ENCODE measurements at places on chromosomes 11 and 22.

- no peak for DNase-seq
- H3K27me3 ChIP-seq, result no peaks in the 10 kb centered on the region
- no peaks in the 10 kb centered on the region for H3K36me3 ChIP-seq
- H3K27ac ChIP-seq, result no peak overlapping the region
These were observed 1106.8 kb downstream of the BRD1 start for GRCh38 chr22:48720662-48721394.

- no peak for DNase-seq
- H3K4me1 ChIP-seq, result no peaks in the 10 kb centered on the region
- no peak overlapping the region for H3K27ac ChIP-seq
These were observed 566.8 kb upstream of the KIRREL3 start for GRCh38 chr11:127567237-127567932.

GRCh38 chr11:2858995-2859698, 26.4 kb downstream of the CDKN1C start:
- peaks cover 2% of the 10 kb centered on the region for H3K27me3 ChIP-seq
- no peaks in the 10 kb centered on the region for H3K36me3 ChIP-seq
- no peak overlapping the region for H3K27ac ChIP-seq
- DNase-seq, result no peak
- H3K4me3 ChIP-seq, result no peak overlapping the region

DNA sequence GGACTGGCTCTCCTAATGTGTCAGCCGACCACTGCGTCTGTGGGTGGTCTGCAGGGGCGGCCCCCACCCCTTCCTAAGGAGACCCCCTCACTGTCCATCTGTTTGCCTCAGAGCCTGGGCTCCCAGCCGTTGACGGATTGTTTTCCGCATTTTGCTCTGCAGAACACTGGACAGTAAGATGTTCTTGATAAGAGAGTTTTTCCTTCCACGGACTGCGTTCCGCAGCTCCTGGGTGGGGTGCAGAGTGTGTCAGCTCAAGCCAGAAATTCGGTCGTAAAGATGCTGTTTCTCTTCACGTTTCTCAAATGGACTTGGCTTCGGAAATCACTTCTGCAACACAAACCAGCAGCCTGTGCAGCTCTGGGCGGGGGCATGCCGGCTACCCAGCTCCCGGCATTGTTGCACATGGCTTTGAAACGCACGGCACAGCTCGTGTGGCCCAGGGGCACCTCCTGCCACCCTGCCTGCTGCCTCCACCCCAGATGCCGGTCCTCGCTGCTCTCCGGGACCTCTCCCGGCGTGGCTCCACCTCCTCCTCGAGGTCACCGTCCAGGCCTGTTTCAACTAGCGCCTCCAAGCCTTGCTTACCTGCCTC, 2.9 kb upstream of the MRGPRG start:
- H3K27ac ChIP-seq, result no peak overlapping the region
- H3K36me3 ChIP-seq, result no peaks in the 10 kb centered on the region
- no peak for DNase-seq
- H3K27me3 ChIP-seq, result no peaks in the 10 kb centered on the region

DNA sequence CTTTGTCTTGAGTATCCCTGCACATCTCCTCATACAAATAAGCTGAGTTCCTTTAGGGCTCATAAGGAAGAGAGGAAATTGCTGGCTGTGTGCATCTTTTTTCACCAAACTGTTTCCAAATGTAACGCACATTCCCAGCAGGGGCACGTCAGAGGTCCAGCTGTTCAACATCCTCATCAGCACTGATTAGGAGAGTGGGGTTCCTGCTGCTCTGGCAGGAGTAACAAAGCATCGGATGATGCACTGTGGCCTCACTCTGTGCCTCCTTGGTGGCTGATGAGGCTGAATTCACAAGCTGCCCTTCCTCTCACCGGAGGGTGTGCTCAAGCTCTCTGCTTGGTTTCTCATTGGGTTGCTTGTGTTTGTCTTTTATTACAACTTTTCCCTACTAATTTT, 35.5 kb upstream of the SLC25A1 start:
- H3K27ac ChIP-seq, result no peak overlapping the region
- no peak for DNase-seq
- H3K4me3 ChIP-seq, result no peak overlapping the region
- H3K4me1 ChIP-seq, result no peaks in the 10 kb centered on the region
- H3K36me3 ChIP-seq, result no peaks in the 10 kb centered on the region

- DNase-seq, result no peak
- no peaks in the 10 kb centered on the region for H3K27me3 ChIP-seq
- H3K36me3 ChIP-seq, result peaks cover 49% of the 10 kb centered on the region
These were observed 27.0 kb downstream of the SBF1 start for GRCh38 chr22:50447576-50448551.

DNA sequence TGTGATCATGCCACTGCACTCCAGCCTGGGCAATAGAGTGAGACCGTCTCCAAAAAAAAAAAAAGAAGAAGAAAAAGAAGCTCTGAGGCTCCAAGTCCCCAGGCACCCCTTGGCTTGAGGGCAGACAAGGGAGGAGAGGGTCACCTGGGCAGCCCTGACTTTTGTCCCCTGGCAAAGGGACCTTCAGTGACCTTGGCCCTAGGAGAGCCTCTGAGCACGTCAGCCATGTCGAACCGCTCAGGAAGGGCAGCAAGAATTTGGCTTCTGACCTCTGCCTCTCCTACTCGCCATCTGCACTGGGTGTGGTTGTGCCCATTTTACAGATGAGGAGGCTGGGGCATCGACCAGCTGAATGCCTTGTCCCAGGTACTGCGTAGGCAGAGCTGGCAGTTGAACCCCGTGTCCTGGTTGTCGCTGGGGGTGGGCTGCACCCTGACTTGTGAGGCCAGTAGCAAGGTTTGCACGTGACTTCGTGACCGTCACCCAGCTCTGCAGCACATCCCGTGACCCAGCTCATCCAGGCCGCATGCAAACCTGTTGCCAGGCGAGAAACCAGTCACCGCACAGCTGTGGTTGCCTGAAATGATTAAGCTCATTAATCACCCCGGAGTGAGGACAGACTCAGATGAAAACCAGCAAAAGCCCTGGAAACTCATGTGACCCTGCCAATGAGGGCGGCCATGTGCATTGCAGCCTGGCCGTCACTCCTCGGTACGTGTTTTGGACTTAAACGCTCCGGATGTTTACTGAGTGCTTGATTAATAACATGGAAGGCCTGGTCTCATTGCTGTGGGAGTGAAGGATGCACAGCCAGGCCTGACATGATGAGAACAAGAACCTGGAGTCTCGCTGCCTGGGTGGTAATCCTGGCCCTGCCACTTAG, 47.7 kb upstream of the PPP6R3 start:
- H3K4me1 ChIP-seq, result no peaks in the 10 kb centered on the region
- peaks cover 14% of the 10 kb centered on the region for H3K36me3 ChIP-seq
- DNase-seq, result no peak
- H3K27ac ChIP-seq, result no peak overlapping the region

DNA sequence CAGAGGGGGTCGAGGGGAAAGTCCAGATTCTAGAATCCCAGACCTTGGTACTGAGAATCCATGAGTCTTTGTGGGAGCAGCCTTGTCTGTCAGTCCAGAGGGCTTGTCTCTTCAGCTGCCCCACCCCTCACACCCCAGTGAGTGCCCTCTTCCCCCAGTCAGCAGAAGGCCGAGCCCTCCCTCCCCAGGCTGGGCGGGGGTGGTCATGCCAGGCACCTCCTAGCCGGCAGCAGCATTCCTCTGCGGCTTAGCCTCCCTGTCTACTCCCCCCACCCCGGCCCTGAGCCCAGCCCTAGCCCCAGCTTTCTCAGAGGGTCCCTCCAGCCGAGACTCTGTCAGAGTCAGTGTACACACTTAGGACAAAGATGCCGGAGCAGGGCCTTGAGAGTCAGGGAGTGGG, 4.6 kb downstream of the SOX10 start:
- H3K27ac ChIP-seq, result no peak overlapping the region
- H3K4me1 ChIP-seq, result no peaks in the 10 kb centered on the region
- H3K36me3 ChIP-seq, result no peaks in the 10 kb centered on the region
- H3K27me3 ChIP-seq, result no peaks in the 10 kb centered on the region

GRCh38 chr11:113952588-113952987, 22.3 kb upstream of the HTR3A start:
- no peak for DNase-seq
- no peaks in the 10 kb centered on the region for H3K36me3 ChIP-seq
- no peak overlapping the region for H3K4me3 ChIP-seq
- no peaks in the 10 kb centered on the region for H3K27me3 ChIP-seq

DNA sequence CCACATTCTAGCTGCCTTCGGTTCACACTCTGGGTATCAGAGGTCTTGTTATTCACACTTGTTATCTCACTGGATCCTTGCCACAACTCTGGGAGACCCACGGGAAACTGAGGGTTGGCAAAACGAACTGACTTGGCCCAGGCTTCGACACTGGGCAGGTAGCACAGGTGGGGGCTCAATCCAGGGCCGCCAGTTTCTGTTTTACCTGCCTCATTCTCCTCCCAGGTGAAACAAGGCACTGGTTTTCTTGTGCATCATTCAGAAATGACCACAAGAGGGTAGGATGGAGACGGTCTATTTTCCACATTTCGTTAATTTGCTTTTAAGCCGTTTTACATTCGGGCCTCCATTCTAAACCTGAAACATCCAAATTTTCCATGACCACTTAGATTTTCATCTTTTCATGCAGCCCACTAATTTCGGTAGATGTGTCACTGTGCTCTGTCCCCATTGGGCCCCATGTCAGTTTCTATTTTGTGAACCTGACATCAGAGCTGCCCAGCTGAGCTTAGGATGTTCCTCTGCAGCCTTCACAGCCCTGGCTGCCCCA, 108.1 kb downstream of the KIAA1671 start:
- H3K4me1 ChIP-seq, result peaks cover 59% of the 10 kb centered on the region
- H3K36me3 ChIP-seq, result no peaks in the 10 kb centered on the region
- H3K27me3 ChIP-seq, result no peaks in the 10 kb centered on the region
- no peak overlapping the region for H3K27ac ChIP-seq
- H3K4me3 ChIP-seq, result no peak overlapping the region

DNA sequence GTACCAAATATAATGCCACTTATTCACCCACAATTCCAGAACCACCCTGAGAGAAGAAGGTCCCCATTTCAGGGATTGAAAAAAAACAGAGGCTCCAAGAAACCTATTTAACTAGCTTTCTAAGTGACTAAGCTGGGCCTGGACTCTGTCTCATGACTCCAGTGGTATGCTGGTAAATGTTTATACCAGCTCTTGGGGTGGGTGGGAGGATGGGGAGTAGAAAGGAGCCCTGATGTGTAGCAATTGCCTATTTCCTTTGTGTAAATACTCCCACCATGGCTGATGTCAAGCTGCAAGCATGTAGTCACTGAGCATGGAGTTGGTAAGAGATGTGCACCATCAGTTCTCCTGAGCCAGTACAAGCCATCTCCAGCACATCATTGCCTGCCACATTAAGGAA, 2.8 kb downstream of the PRG3 start:
- no peak overlapping the region for H3K4me3 ChIP-seq
- no peak for DNase-seq
- no peaks in the 10 kb centered on the region for H3K36me3 ChIP-seq
- no peaks in the 10 kb centered on the region for H3K4me1 ChIP-seq
- H3K27me3 ChIP-seq, result peaks cover 22% of the 10 kb centered on the region

DNA sequence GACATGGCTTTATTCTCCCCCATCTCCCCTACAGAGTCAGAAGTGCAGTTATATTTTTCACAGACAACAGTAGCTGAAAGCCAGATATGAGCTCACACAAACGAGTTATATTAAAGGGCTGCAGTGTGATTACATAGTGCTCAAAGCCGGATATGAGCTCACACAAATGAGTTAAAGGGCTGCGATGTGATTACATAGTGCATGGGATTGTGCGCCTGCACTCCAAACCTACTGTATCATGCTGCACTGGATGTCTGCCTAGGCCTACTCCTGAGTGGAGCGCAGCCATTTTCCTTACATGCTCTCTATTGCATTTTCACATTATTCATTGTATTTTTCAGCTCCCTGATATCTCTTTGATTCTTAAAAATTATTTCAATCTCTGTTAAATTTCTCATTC, 414.6 kb upstream of the LARGE1 start:
- H3K27ac ChIP-seq, result no peak overlapping the region
- H3K27me3 ChIP-seq, result no peaks in the 10 kb centered on the region
- H3K36me3 ChIP-seq, result no peaks in the 10 kb centered on the region
- DNase-seq, result no peak

- no peak overlapping the region for H3K27ac ChIP-seq
- no peak overlapping the region for H3K4me3 ChIP-seq
- no peaks in the 10 kb centered on the region for H3K4me1 ChIP-seq
- DNase-seq, result no peak
These were observed 25.1 kb downstream of the ARHGEF17 start for GRCh38 chr11:73333173-73333572.

DNA sequence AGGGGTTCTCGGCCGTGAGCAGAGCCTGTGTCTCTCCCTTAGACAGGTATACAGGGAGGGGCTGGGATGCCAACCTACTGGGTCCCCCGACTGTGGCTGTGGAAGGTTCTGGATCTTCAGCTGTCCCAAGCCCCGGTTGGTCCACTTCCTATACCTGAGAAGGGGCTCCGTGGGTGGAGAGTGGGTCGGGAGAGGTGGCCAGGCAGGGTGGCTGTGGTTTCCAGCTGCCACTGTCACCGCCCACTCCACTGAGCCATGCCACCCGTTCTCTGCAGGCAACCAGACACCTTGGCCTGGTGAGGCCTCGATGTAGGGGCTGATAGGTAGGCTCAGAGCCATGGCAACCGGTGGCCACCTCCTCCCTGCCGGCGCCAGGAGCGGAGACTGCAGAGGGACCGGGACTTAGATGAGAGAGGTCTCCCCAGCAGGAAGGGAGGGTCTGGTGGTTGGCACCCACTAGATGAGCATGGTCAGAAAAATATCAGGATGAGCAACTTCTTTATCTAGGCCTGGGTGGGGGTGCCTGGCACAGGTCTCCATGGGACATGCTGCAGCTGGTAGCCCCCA, 53.8 kb downstream of the TRIOBP start:
- H3K36me3 ChIP-seq, result peaks cover 9% of the 10 kb centered on the region
- DNase-seq, result no peak
- no peak overlapping the region for H3K27ac ChIP-seq
- H3K27me3 ChIP-seq, result no peaks in the 10 kb centered on the region
- no peak overlapping the region for H3K4me3 ChIP-seq
- H3K4me1 ChIP-seq, result peaks cover 2% of the 10 kb centered on the region

- no peak overlapping the region for H3K4me3 ChIP-seq
- H3K36me3 ChIP-seq, result no peaks in the 10 kb centered on the region
- no peak overlapping the region for H3K27ac ChIP-seq
- H3K4me1 ChIP-seq, result no peaks in the 10 kb centered on the region
- DNase-seq, result no peak
These were observed 186.0 kb downstream of the CEP164 start for GRCh38 chr11:117513666-117514065.

GRCh38 chr22:40635940-40636379, 559 bp downstream of the MRTFA start:
- H3K4me3 ChIP-seq, result peak overlapping the region; percentile 100
- H3K27ac ChIP-seq, result no peak overlapping the region
- DNase-seq, result no peak
- H3K36me3 ChIP-seq, result no peaks in the 10 kb centered on the region
- peaks cover 22% of the 10 kb centered on the region for H3K4me1 ChIP-seq

- H3K4me3 ChIP-seq, result no peak overlapping the region
- H3K27ac ChIP-seq, result no peak overlapping the region
- no peaks in the 10 kb centered on the region for H3K4me1 ChIP-seq
- H3K36me3 ChIP-seq, result peaks cover 14% of the 10 kb centered on the region
- H3K27me3 ChIP-seq, result no peaks in the 10 kb centered on the region
These were observed 52.4 kb downstream of the PDHX start for GRCh38 chr11:34968862-34969261.
